ENCODE measurements at places on chromosomes 16 and 17. TPM values are rescaled to one million over a fixed set of nuclear protein-coding genes. Genes with fewer than 3 reads are reported as not detected.

- no peak for DNase-seq
- no peak overlapping the region for H3K4me3 ChIP-seq
- H3K36me3 ChIP-seq = no peaks in the 10 kb centered on the region
- H3K27ac ChIP-seq = no peak overlapping the region
- peaks cover 41% of the 10 kb centered on the region for H3K4me1 ChIP-seq
- H3K27me3 ChIP-seq = peaks cover 36% of the 10 kb centered on the region
These were observed 3.2 kb upstream of the SCRN2 start for GRCh38 chr17:47844227-47844626.

GRCh38 chr16:31472709-31473203, 804 bp downstream of the TGFB1I1 start:
- peaks cover 36% of the 10 kb centered on the region for H3K4me1 ChIP-seq
- H3K27me3 ChIP-seq = peaks cover 12% of the 10 kb centered on the region
- peak overlapping the region; percentile 77 for H3K4me3 ChIP-seq
- H3K27ac ChIP-seq = peak overlapping the region; percentile 9

TSPOAP1 gene
- 0.43 TPM for polyA plus RNA-seq

DNA sequence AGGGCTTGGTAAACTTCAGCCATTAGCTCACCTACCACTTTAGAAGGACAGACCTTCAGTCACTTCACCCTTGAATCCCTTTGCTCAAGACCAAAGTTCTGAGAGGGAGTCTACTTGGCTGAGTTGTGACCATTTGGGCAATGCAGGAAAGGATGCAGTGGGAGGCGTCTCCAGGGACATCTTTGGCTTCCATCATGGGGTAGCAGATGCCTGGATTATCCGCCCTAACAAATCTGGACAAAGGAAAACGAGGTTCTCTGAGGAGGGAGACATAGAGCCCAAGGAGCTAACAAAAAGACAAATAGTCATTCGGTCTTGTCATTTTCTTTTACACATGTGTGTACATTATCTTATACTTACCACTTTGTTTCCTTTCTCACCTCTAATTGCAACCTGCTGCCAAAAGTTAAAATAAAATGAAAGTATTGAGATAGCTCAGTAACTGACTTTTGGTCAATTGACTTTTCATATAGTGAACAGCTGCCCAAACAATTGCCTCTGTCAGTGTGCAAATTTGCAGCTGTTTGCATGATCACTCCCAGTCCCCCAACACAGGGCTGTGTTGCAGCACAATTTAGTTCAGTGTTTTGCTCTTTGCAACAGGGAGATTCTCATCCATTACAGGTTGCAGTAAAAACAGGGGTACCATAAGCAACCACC, 108.9 kb upstream of the EEF2KMT start:
- H3K36me3 ChIP-seq = no peaks in the 10 kb centered on the region
- peaks cover 7% of the 10 kb centered on the region for H3K4me1 ChIP-seq
- no peak overlapping the region for H3K4me3 ChIP-seq
- no peak for DNase-seq

DNA sequence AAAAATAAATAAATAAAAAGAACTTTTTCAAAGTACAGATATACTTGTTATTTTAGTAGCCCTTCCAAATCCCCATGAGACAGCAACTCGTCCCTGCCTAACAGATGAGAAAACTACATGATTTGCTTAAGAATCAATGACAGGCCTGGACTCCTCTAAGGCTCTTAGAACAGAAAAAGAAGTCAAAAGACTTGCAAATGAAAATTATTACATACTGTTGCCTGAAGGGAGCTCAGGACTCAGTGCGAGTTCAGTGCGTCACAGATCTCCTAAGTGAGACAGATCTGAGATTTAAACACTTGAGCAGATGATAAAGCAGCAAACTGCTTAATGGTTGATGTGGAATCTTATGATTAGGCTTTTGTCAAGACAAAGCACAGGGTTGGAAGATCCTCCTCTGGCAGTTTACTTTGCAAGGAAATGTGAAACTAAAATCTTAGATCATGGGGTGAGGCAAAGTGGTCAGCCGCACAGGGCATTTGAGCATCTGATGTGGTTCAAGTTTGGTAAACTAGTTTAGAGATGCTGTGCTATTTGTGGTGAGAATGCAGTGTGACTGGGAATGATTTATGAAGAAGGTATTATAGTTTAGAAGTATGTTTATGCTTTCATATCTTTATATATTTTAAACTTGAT, 138.1 kb downstream of the TRIM37 start:
- peaks cover 5% of the 10 kb centered on the region for H3K4me1 ChIP-seq
- H3K4me3 ChIP-seq = no peak overlapping the region
- H3K27me3 ChIP-seq = no peaks in the 10 kb centered on the region
- H3K27ac ChIP-seq = peak overlapping the region; percentile 73
- DNase-seq = no peak
- H3K36me3 ChIP-seq = no peaks in the 10 kb centered on the region

ARHGAP23 gene
- not detected for polyA plus RNA-seq

DNA sequence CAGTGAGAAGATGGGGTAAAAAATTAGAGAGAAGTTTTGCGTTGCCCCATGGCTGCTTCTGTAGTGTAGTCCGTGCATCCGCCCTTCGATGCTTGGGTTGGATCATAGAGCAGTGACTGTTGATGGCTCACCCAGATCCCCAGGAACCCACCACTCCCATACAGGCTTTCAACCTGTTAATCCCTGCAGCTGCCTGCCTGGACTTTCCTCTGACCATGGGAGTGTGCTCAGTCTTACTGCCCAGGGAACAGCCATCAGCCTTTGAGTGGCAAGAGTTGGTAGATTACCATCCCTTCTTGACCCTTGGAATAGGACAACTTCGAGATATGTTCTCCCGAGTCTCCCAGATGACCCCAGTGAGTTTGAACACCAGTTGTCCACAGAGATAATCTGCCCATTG, 299.5 kb upstream of the HSBP1 start:
- peaks cover 6% of the 10 kb centered on the region for H3K27me3 ChIP-seq
- no peak overlapping the region for H3K4me3 ChIP-seq
- H3K36me3 ChIP-seq = no peaks in the 10 kb centered on the region
- DNase-seq = no peak
- H3K4me1 ChIP-seq = no peaks in the 10 kb centered on the region
- no peak overlapping the region for H3K27ac ChIP-seq

All from naive thymus-derived CD8-positive, alpha-beta T cell (primary cell).